Activated naive CD4-positive, alpha-beta T cell treated with anti-CD3 and anti-CD28 coated beads, Interleukin-2, amount 50 U/mL, for 16 hours (primary cell): ENCODE measurements at places on chromosomes 7 and 10.

DNA sequence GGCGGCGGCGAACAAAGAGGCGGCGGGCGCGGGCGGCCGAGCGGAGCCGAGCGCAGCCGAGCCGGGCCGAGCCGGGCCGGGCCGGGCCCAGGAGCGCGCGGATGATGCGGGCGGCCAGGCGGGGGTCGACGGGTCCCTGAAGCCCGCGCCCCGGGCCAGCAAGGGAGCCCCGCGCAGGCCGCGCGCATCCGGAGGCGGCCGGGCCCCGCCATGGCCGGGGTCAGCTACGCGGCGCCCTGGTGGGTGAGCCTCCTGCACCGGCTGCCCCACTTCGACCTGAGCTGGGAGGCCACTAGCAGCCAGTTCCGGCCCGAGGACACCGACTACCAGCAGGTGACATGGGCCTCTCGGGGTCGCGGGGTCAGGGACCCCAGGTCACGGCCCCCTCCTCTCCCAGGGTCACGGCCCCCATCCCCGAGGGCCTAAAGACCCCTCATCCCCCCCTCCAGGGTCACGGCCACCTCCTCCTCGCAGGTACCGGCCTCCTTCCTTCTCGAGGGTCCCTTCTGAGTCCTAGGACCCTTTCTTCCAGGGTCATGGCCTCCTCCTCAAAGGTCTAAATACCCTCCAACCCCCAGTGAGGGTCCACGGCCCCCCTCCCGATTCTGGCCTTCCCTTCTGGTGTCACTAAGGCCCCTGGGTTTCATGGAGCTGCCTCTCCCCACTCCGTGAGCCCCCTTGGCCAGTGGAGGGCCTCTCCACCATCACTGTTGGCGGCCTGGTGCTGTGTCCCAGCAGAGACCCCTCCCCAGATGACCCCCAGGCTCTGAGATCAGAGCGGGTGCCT is at the start of gene TTYH3:
TTYH3 (plus strand) TSS at position 41 of the 787 bp plus-strand sequence; CDS start at position 211, 170 bp downstream.
- DNase-seq = no peak

GRCh38 chr7:66627151-66627681 is 1.5 kb upstream of the KCTD7 start:
- DNase-seq = no peak

DNA sequence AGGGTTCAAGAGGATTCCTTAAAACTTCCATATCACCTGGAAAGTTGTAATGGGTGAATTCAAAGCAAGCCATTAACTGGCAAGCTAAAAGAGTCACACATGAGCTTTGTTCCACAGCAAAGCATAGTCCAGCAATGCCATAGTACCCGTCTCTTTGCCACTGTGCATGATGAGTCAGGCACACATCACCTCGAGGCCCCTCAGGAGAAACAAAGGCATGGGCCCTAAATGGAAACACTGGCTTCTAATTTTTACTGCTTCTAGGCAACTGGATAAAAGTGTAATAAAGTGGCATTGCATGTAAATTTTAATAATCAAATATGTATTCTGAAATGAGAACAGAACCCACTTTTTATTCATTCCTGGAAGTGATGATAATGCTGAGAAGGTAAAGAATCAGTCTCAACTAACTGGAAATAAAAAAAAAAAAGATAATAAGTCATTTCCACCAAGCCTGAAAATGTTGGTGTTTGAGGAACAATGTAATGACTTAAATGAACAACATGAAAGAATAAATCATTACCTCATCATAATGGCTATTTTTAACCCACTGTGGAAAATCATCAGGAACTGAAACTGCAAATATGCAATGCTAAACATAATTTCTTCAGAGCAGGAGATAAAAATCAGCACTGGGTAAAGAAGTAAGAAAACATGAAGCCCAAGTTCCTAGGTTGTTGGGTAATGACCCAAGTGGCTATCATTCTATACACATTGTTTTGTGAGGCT is 104.9 kb downstream of the CDK6 start:
- peak; percentile 45 for DNase-seq

- DNase-seq = no peak
Observed at GRCh38 chr10:11720260-11720741, 21.9 kb upstream of the ECHDC3 start.

DNA sequence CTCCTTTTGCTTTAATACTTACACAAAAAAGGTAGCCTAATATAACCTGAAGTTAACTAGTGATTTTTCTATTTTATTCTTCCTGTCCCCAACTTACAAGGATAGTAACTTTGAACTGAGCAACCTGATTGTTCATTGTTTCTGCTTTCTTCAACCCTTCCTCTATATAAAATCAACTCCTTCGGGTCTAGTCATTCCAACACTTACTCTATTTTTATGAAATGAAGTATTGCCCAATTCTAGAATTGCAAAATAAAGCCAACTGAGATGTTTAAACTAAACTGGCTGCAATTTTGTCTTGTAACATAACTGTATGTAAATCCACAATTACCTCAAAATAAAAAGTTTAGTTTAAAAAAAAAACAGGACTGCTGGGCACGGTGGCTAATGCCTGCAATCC is 20.3 kb upstream of the DNA2 start:
- no peak for DNase-seq

DNA sequence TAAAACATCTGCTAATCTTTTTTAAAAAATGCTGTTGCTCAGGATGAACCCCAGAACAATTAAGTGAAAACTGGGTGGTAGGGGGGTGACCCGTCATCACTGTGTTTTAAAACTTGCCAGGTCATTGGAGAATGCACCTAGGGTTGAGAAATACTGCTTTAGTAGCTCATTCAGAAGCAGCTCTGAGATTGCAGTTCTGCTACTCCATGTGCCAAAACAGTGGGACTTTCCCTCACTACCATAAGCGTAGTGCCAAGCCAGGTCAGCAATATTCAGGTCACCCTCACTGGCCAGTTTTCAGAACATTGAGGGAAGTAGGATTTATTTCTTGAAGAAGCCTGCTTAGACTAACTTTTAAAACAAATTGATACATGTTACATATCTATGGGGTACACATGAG is 5.2 kb downstream of the STEAP2 start:
- DNase-seq = no peak

GRCh38 chr7:5070206-5070605 is 24.5 kb downstream of the RBAK start:
- DNase-seq = no peak

- DNase-seq = no peak
Observed at GRCh38 chr10:124174071-124174566, 80.7 kb upstream of the CHST15 start.

GRCh38 chr7:33798686-33799325 is 106.5 kb upstream of the BMPER start:
- DNase-seq = no peak

GRCh38 chr7:103932389-103932788 is 57.1 kb downstream of the RELN start:
- DNase-seq = no peak

- no peak for DNase-seq
Observed at GRCh38 chr10:126336801-126337200, 51.5 kb downstream of the ADAM12 start.

DNA sequence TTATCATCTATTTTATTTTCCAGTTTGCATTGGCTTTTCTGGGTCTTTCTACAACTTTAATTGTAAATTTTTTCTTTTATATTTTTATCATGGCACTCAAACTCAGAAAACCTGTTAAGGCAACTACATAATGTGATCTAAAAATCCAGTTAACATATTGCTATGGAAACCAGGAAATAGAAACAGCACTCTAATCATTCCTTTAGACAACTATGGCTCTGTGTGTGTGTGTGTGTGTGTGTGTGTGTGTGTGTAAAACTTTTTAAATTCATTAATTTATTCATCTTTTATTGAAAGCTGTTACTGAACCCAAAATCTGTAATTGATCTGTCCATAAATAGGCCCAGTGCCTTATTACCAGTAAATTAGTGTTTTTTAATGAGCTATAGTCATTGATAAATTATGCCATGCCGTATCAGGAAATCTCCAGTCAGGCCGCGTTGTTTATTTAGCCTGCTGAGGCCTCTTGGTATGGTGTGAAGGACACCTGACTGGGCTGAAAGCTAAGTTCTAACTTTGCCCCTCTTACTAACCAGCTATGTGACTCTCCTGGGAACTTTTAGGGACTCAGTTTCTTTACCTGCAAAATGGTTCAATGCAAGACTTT is 1.5 kb upstream of the MET start:
- DNase-seq = no peak

- DNase-seq = no peak
Observed at GRCh38 chr10:88113232-88113631, 249.8 kb downstream of the PTEN start.

DNA sequence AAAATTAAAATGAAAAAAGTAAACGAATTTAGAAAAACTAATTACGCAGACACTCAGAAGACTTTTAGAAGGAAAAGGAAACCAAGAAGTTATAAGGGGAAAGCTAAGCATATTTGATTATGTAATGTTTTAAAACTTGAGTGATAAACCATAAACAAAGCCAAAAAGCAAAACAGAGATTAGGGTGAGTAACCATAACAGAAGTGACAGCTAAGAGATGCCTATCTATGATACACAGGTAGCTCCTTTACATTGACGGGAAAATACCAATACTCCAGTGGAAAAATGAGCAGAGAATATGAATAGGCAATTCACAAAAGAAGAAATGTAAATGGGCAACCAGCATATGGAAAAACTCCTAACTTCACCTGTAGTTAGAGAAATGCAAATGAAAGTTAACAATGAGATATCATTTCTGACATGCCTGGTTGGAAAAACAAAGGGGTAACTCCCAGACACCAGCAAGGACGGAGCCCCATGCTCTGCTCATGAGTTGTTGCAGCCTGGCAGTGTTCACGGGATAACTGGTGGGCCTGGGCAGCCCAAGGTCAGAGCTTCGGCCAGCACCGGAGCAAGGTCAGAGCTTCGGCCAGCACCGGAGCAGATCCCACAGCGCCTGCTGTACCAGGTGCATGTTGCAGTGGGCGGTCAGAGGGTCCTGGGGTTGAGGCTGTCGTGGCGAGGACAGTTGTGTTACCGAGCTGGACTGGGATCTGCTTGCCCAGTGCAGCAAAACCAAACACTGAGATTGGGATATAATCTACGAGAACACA is 58.9 kb downstream of the ALOX5 start:
- DNase-seq = no peak

DNA sequence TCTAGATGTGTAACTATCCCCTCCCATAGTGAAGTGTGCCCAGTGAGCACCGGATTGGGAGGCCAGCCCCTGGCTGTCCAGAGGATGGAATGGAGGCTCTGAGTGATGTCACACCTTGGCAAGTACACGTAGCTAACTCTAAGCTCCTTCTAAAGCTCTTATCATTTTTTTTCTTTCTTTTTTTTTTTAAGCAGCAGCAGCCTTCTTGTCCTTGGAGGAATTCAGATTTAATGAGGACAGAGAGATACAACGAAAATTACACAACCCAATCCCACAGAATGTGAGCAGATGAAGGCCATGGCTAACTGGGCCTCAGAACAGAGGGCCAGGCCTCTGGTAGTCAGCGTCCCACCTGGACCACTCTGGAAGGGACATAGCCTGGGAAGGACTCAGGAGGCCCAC is 11.3 kb downstream of the TNS3 start:
- no peak for DNase-seq

DNA sequence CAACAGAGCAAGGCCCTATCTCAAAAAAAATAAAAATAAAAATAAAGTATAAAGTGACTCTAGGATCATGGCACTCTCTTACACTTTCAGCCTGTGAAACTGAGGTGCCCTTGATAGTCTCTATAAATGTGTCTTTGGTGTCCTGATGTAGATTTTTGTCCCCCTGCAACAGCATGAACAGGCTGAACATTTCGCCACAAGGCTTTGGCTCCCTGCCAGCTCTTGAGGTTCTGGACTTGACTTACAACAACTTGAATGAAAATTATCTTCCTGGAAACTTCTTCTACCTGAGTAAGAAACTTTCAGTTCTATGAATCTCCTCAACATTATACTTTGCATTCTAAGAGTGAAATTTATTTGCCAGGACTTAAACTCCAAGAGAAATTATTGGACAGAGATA is 48.1 kb upstream of the BMS1 start:
- DNase-seq = no peak

DNA sequence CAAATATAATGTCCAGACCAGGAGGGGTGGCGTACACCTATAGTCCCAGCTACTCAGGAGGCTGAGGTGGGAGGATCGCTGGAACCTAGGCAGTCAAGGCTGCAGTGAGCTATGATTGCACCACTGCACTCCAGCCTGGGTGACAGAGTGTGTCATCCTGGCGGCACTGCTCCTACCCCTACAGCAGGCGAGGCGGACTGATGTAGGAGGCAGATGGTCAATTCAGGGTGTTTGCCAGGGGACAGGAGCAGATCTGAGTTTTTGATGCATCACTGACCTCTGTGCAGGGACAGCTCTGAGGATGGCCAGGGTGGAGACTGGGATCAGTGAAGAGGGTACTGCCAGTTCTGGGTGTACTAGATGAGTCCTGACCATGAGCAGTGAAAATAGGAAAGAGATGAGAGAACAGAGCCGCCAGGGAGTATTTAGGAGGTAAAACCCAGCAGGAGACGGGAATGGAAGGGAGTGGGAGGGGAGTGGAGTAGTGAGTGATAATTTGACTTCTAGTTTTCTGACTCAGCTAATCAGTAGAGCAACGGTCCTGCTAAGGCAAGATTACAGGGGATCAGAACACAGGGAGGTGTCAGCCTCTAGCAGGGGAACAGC is 75.3 kb downstream of the HIP1 start:
- DNase-seq = no peak

GRCh38 chr7:33334349-33334748 is 205.0 kb downstream of the BBS9 start:
- DNase-seq = no peak

GRCh38 chr7:17713584-17713983 is 226.7 kb downstream of the SNX13 start:
- DNase-seq = no peak

DNA sequence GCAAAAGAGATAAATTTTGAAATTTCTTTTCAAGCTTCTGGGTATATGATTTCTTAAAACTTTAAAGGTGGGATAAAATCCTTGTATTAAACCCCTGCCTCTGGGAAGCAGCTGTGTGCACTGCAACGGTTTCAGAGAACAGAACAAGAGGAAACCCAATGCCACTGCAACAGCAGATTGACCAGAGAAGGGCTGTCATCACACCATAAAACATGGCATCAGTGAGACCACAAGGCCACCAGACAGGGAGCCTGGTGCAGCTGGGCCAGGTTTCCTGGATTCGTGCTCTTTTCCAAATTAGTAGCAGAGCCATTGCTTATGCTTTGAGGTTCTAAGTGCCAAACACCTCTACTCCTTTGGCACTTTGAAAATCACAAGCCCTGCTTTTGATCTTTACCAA is 152.4 kb downstream of the PRPF18 start:
- DNase-seq = no peak

- DNase-seq = no peak
Observed at GRCh38 chr10:65742906-65743305, 1182.9 kb upstream of the LRRTM3 start.

DNA sequence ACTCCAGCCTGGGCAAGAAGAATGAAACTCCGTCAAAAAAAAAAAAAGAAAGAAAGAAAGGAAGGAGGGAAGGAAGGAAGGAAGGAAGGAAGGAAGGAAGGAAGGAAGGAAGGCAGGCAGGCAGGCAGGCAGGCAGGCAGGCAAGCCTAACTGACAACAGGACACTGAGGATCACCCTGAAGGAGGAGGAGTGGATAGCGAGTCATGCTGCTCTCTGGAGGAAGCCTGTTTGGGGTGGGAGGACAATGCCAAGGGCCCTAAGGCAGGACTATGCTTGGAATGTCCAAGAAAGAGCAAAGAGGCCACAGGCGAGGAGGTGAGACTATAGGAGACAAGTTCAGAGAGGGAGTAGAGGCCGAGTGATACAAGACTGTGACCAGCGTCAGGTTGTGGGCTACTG is 107.0 kb upstream of the PARD3 start:
- no peak for DNase-seq

GRCh38 chr7:100965723-100966541 is 3.4 kb upstream of the MUC12 start:
- peak; percentile 75 for DNase-seq

GRCh38 chr7:50723173-50723572 is 59.5 kb downstream of the GRB10 start:
- no peak for DNase-seq

- no peak for DNase-seq
Observed at GRCh38 chr10:15748126-15748525, 28.4 kb upstream of the ITGA8 start.
